Retinal pigment epithelial cell (primary cell): ENCODE measurements at places on chromosomes 7 and 10.

- no peak for DNase-seq
Observed at GRCh38 chr7:158645842-158646241, 58.2 kb upstream of the PTPRN2 start.

- DNase-seq: no peak
Observed at GRCh38 chr7:151999424-152000090, 25.9 kb upstream of the GALNT11 start.

GRCh38 chr7:69213878-69214277 lies 384.4 kb upstream of the AUTS2 start:
- no peak for DNase-seq

DNA sequence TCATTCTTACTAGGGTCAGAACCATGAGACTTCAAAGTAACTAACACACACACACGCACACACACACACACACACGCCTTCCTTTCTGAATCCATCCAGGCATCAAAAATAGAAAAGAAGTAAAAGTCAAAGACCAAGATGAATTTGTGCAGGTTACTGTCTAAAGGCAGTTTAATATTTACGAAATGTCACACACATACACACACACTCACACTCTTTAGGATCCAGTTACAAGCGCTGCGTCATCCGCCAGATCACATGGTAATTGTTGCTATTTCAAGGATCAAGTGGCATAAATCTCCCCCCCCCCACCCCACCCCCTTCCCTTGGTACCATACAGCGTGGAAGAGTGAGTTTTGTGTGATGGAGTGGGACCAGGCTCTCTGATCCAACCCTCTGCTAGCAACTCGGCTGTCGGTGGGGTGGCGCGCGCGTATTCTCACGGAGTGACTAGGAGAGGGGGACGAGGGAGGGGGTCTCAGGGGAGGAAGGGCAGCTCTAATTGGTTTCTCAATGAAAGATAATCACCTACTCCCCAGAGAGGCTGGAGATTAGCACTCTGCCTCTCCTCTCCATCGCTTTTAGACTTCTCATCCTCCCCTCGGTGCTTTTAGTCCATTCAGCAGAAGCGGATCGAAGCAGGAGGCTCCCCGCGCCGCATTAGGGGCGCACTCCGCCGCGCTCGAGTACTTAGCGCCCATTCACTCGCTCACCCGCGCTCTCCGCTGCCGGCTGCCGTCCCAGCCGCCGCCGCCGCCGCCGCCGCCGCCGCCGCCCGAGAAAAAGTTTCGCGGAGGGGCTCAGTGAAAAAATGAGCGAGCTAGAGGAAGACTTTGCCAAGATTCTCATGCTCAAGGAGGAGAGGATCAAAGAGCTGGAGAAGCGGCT lies 83.5 kb upstream of the PRKG1 start:
- peak; percentile 72 for DNase-seq

DNA sequence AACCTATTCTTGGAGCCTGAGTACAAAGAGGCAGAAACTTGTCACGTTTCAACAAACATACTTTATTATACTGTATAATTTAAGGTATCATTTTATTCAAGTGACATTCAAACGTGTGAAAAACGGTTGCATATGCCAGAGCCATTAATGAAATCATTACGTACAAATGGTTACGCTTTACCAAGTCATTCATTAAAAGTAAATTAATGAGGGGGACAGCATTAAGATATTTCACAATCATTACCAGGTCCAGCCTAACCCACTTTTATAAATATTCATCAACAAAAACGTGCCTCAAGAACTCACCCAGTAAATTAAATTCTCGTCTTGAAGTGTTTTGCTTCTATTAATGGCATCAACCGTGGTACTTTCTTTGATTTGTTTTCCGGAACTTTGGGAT lies 253.0 kb downstream of the RPS24 start:
- no peak for DNase-seq

DNA sequence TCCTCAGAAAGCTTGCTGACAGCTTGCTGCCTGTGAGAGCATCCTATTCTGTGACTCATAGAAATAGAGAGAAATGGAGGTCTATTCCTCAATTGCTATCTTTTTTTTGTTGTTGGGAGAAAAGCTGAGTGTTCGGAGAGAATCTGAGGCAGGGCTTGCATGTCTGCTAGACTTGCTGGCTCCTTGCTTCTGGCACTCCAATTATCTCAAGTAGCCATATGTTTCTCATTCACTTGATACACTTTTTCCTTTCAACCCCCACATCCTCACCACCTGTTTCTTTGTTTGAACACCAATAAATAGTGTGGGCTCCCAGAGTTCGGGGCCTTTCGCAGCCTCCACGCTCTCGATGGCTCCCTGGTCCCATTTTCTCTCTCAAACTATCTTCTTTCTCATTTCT lies 172.2 kb downstream of the SH2D4B start:
- DNase-seq: no peak

DNA sequence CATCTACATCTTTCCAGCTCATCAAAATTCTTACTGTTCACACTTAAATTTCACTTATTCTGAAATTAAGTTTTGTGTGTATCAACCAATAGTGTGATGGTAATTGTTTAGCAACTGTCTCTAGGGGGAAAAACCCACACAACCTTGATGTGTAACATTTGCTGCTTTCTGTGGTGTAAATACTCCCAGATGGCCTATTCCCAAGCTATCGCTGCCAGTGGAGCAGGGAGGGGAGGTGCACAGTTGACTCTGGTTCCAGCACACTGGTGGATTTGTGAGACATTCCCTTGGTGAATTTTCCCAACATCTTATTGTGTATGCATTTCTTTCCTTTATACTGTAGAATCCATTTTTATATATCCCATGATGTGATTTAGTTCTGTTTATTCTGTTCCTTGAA lies 275.9 kb upstream of the SHH start:
- no peak for DNase-seq

- DNase-seq: no peak
Observed at GRCh38 chr7:50589364-50589763, 24.2 kb upstream of the DDC start.

DNA sequence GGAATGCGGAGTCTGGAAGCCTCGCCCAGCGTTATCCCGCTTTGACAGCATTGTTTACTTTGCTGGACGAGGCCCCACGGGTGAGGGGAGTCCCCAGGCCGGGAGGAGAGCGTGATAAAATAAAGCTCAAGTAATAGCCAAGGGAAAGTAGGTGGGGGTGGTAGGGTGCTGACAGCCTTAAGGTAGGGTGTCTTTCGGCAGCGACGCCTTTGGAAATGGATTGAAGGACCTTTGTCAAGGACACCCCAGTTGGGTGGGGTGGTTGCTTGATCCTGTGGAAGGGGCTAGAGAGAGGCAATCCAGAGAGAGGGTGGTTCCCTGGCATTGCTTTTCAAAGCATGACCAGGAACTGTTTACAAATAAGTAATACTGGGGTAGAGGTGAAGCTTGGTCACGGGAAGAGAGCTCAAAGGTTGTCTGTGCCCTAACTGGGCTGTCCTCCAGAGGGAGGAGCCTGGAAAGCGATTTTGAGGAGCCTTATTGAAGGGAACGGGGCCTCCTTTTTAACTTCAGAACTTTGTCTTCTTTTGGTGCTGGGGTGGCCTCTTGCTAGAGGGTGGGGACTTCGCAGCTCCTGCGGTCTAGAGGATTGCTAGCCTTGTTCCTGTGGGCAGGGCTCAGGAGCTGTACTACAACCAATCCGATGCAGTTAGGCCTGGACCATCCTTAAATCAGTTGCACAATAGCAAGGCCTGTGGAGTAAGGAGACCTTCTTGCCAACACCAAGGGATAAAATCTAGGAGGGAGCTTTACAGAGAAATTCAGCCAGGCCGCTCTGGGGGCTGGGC lies 1.3 kb downstream of the EIF4EBP2 start:
- peak; percentile 89 for DNase-seq

DNA sequence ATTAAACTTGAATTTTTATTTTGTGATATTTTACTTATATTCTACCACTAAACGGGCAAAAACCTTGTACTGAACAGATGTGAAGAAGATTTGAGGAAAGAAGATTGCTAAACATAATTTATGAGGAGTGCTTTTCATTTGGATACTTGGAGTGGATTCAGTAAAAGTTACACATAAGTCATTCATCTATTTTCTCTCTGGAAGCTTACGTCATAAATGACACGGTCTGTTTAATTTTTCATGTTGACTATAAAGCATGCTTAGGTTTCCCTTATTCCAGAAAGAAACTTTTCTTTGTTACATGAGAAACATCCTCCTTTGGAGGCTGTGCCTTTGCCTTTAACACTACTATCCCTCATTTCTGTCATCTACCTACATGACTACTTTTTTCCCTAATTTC lies 53.9 kb downstream of the TFEC start:
- no peak for DNase-seq

- DNase-seq: no peak
Observed at GRCh38 chr7:22146961-22147512, 201.3 kb upstream of the CDCA7L start.

GRCh38 chr10:28248092-28248491 lies 54.8 kb downstream of the MPP7 start:
- DNase-seq: no peak

DNA sequence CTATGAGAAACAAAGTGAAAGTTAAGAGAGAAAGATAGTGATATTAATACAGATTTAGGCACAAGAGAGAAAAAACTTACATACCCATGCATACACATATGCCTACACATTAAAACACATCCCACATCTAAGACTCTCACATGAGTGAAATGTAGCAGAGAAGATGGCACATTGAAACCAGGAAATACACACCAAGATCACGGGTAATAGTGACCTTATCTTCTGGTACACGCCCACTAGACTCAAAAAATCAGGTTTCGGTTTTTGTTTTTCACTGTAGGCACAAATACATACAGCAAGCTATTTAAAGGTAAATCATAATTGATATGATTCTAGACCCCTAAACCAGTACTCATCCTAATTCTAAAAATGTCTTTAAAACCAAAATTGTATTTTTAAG lies 225.2 kb upstream of the TAC1 start:
- no peak for DNase-seq

DNA sequence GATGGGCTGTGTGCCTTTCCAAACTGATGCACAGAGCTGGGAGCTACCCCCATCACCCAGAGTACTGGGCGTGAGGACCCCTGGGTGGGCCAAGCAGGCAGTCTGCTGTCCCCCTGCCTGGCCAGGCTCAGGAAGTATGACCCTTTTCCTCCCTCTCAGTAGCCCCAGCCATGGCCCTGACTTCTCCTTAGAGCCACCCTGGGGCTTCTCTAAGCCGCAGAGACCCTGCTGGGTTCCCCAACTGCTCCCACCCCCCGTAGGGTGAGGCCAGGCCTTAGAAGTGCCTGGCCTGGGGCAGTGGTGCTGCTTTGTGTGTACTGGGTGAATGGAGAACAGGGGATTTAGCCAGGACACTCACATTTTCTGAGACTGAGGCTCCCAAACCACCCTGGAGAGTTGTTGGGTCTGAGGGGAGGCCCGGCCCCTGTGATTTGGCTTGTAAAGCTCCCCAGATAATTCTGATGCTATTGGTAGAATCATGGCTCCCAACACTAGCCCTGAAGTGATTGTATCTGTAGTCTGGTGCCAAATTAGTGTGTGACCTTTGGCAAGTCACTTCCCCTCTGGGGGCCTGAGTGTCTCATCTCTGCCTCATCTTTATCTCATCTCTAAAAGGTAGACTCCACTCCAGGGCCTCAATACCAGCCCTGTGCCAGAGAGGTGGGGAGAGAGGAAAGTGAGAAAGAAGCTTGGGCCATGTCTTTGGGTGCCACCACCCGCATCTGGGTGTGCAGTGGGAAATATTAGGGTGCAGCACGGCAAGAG lies 99.7 kb upstream of the PPIF start:
- DNase-seq: no peak

- DNase-seq: no peak
Observed at GRCh38 chr7:119594956-119595355, 678.0 kb upstream of the KCND2 start.

GRCh38 chr7:17535776-17536175 lies 237.3 kb downstream of the AHR start:
- peak; percentile 67 for DNase-seq

- no peak for DNase-seq
Observed at GRCh38 chr7:100689230-100690135, 4.6 kb downstream of the GIGYF1 start.

DNA sequence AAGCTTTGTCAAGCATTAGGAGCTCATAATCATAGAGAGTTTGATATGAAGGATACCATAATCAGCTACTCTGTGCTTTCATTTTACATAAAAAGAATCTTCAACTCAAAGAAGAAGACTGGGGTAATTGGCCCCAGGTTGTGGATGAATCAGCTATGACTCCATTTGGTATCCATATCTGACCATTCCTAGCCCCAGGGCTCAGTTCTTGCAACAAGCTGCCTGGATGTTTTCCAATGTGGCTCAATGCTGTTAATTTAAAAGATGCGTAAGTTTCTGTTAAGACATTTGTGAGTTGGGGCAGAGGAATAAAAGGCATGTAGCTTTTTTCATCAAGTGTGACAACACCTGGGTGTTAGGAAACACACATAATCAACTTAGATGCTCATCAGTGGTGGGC lies 951.1 kb downstream of the NRG3 start:
- no peak for DNase-seq

DNA sequence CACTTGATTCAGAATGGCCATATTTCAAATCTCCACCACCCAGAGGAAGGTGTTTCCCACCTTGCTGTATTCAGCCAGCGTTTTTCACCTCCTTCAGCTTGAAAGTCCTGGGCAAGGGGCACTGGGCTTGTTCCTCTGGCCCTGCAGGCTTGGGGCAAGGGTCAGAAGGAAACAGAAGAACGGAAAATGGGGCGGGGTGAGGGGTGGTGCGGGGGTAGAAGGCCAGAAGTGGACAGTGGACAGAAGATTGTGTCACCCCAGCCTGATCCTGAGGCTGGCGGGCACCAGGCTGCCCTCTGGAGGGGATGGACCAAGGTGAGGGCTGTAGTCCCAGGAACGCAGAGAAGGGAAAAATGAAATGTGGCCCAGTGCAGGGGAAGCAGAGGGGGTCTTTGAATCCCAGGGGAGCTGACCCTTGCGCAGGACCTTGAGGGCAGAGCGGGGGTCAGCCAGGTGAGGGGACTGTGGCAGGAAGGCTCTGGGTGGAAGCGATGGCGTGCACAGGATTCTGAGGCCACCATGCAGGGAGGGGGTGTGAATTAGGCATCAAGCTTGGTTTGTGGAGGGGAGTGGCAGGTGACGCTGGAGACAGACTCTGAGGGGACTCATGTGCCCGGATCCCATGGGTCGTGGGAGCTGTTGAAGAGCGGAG lies 23.0 kb downstream of the TMEM120A start:
- DNase-seq: no peak

DNA sequence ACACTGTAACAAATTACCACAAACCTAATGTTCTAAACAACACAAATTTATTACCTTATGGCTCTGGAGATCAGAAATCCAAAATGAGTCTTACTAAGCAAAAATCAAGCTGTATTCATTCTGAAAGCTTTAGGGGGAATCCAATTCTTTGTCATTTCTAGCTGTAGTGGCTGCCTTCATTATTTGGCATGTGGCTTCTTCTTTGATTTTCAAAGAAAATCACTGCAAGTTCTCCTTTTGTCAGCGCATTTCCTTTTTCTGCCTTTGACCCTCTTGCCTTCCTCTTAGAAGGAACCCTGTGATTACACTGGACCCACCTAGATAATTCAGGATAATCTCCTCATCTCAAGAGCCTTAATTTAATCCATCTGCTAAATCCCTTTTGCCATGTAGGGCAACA lies 36.9 kb downstream of the ZPBP start:
- no peak for DNase-seq

DNA sequence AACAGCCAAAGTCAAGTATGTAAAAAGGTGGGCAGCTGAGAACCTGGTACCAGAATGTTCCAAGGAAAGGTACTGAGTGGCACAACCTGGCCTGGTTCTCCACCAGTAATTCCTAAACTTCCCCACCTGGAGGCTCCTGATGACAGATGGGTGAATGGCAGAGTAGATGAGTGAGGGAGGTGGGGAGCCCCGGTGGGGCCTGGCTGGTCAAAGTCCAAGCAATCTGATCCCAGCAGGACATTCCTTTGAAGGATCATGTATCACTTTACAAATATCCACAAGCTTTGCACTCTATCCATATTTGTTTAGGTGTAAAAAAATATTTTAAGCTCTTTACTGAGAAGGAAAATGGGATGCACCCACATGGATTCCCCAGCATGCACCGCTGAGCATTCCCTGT lies 250.2 kb downstream of the DPP6 start:
- DNase-seq: no peak
